ENCODE measurements at places on chromosomes 6 and 20.

- DNase-seq: no peak
These were observed 707.0 kb downstream of the QKI start for GRCh38 chr6:164121527-164121926.

DNA sequence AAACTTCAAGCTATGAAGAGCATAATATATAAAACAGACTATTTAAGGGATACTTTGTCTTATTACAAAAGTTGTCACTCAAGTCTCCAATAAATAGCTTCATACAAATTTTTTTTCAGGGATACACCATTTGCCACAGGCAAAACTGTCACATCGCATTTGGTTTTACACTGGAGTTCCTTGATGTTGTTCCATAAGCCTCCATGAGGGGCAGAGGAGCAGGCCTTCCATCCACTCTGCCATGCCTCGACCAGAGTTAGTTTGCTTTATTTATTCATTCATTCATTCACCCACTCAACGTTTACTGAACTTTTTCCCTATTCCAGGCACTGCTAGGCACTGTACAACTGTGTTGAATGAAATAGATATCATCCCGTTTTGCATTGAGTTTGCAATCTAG is 246.6 kb downstream of the PHF3 start:
- no peak for DNase-seq

DNA sequence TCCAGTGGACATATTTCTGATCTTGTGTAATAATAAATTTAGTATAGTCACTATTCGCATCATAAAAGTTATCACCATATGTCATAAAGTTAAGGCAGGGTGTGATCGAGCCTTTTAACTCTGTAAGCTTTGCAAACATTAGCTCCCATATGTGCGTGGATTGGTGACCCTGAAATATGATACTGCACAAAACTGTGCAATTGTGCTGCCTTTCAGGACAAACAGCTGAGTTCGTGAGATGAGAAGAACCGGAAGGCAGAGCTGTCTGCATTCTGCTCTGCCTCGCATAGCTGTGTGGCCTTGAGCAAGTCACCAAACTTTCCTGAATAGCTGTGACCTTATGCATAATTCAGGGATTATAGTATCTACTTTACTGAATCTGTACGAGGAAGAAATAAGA is 3.2 kb upstream of the PLEKHG1 start:
- no peak for DNase-seq

GRCh38 chr6:12401200-12401599 is 111.0 kb downstream of the EDN1 start:
- no peak for DNase-seq

- DNase-seq: no peak
These were observed 167.9 kb upstream of the KCNG1 start for GRCh38 chr20:51190783-51191180.

DNA sequence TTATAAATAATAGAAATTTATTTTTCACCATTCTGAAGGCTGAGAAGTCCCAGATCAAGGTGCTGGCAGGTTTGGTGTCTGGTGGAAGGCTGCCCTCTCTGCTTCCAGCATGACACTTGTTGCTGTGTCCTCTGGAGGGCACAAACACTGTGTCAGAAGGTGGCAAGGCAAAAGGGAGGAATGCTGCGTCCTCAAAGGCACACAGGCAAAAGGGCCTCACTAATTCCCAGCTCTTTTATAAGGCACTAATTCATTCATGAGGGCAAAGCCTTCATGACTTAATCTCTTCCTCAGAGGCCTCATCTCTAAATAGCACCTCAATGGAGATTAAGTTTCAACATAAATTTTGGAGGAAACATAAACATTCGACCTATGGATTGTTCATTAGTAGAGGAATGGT is 209.5 kb upstream of the SMLR1 start:
- no peak for DNase-seq

GRCh38 chr6:158666628-158667359 is 16.9 kb downstream of the SYTL3 start:
- no peak for DNase-seq

GRCh38 chr6:150857062-150857944 is 8.2 kb upstream of the MTHFD1L start:
- no peak for DNase-seq

- no peak for DNase-seq
These were observed 296.8 kb downstream of the UTRN start for GRCh38 chr6:144581812-144582537.

DNA sequence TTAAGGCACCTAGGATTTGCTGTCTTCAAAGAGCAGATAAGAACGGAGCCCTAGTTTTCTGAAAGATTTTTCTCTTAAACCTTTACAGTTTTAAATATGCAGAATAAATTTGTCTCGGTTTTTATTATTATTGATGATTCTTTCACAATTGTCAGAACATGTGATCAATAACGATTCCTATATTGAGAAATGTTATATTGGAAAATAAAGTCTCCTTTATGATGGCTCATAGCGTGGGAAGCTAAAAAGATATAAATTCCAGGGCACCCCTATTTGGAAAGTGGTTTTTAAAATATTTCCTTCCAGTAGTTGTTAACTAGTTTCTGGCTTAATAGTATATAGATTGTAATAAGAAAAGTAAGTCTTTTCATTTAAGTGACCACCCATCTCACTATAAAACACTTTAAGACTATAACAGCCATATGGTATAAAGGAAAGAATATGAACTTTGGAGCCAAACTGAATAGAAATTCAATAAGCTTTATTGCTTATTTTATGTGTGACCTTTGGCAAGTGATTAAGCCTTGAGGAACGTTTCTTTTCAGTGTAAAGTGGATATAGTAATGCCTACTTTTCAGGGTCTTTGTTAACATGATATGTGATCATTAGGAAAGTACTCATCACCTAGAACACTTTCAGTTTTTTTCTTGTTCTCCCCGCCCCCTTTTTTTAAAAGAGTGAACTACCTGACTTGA is 369.6 kb downstream of the LAMA2 start:
- no peak for DNase-seq

GRCh38 chr6:845566-845965 is 152.6 kb upstream of the EXOC2 start:
- DNase-seq: no peak

GRCh38 chr6:157460182-157460999 is 79.4 kb downstream of the ZDHHC14 start:
- DNase-seq: no peak

DNA sequence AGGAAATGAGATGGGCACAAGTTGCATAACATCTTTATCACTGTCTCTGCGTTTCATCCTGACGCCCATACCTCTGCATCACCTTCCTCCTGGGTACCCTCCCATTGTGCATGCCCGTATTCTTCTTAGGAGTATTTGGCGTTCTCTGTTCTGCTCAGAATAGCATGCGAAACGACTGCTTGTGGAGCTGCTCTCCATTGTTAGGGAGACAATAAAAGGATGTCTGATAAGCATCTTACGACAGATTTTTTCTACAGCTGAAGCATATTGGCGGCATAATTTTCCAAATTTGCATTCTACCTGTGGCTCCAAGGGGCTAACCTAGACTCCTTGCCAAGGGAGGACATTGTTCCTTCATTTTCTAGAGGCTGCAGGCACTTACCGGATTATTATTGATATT is 118.6 kb downstream of the EDN1 start:
- no peak for DNase-seq

DNA sequence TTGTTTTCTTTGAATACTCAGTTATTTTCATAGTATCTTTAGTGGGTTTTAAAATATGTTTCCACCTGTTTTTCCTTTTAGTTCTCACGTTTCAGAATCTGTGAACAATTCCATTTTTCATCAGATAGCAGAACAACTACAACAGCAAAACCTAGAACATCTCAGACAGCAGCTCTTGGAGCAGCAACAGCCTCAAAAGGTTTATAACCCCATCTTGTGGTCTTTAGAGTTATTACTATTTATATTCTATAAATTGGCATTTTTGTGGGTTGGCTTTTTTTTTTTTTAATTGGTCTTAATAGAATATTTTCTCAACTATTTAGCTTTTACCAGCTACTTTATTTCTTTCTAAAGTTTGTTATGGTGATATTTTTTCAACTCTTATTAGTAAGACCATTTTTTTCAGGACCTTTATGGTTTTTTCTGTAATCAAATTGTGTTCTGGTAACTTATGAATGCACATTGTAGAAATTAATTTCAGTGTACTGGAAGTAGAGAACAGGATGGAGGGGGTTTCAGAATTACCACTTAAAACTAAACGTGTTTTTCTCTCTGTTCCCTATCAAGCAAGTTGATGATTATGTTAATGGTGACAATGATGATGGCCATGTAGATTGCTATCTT is 72.2 kb downstream of the SCAF8 start:
- no peak for DNase-seq

DNA sequence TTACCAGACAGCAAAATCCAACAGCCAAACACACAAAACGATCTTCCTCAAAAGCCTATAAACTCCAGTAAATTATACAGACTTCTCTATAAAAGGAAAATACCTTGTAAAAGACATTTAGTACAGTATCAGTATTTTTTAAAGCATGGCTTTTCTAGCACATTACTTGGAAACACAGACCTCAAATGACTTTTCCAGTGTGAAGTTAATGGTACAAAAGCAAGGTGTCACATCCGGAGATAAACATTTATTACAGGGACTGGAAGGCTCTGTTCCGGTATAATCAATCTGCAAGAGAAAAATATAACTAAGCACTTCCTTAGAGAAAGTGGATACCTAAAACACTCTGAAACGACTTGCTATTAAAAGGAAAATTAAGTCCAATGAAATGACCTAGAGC is 17.1 kb downstream of the TMEM30A start:
- no peak for DNase-seq

DNA sequence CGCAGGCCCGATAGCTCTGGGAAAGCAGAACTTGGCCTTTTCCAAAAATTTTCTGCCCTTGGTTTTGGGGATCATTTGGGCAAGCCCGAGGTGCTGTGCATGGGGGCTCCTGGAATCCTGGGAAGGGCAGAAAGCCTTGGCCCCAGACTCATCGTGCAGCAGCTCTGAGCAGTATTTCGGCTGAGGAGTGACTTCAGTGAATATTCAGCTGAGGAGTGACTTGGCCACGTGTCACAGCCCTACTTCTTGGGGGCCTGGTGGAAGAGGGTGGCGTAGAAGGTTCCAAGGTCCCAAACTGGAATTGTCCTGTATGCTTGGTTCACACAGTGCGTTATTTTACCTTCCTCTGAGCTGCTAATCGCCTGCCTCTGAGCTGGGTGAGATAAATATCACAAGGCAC is 1.1 kb upstream of the BMP2 start:
- no peak for DNase-seq

GRCh38 chr20:36272547-36273220 is 33.5 kb upstream of the DLGAP4 start:
- no peak for DNase-seq

DNA sequence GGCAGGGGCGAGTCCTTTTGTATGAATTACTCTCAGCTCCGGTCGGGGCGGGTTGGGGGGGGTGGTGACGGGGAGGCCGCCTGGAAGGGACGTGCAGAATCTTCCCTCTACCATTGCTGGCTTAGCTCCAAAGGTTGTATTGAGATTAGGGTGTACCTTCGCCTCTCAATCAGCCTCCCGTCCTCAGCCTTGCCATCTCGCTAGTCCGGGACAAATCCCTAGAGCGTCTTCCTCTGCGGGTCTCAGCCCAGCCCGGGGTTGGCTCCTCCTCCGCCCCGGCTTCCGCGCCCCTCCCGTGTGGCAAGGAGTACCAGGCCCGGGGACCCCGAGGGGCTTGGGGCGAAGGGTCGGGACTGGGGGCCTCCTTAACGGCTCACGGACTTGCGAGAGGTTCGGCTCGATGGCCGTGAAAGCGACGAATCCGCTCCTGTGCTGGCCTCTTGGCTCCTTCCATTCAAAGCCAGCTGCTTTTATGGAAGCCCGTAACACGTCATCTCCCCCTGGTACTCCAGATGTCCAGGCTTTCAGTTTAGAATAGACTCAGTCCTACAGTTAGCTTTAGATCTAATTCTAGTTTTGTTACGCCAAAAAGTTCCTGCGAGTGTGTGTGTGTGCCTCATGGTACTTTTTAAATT is 636 bp upstream of the EEF1A1 start:
- no peak for DNase-seq

DNA sequence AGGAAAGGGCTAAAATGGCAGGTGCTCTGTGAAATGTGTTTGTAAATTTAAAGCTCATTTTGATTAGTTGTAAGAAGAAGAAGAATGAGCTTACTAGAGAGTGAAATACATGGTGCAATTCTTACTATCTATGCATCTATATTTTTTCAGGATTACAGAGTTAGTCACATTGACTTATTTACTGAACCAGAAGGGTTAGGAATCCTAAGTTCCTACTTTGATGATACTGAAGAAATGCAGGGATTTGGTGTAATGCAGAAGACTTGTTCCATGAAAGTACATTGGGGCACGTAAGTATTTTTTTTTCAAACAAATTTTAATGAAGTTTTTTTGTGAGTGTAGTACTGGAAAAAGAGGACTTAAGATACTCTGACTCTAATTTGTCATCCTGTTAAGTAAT is 99.3 kb downstream of the RTN4IP1 start:
- no peak for DNase-seq

DNA sequence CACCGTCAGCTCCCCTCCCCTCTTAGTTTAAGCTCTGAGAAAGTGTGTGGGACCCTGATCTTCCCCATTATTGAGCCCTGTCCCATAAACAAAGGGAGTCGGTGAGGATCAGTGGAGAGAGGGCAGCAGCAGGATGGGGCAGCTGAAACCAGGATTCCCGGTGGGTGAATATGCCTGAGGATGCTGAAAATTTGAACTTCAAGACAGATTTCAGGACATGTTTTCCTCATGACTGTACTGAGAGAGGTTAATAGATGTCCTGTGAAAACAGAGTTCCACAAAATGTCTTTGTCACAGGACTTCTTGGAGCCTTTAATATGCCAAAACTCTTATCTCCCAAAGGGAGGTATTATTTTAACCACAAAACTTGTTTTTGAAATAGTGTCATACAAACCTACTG is 53.5 kb upstream of the SLC22A16 start:
- DNase-seq: no peak

DNA sequence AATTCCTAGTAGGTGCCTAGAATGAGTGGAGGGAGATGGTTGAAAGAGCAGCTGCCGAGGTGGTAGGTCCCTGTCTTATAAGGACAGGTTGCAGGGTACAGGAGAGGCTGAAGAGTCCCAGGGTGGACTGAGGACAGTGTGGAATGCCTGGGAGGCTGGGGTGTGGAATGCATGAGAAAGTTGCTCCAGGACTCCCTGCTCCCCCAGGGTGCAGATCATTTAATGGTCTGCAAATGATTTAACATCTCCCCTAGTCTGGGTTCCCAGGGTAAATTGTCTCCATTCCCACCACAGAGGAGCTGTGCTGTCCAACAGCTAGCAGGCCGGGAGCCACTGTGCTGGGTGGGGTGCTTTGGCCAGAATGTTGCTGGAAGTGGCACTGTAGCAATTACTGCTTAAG is 76.0 kb downstream of the CD83 start:
- DNase-seq: no peak

- no peak for DNase-seq
These were observed 524.3 kb downstream of the EYS start for GRCh38 chr6:65182681-65183080.

DNA sequence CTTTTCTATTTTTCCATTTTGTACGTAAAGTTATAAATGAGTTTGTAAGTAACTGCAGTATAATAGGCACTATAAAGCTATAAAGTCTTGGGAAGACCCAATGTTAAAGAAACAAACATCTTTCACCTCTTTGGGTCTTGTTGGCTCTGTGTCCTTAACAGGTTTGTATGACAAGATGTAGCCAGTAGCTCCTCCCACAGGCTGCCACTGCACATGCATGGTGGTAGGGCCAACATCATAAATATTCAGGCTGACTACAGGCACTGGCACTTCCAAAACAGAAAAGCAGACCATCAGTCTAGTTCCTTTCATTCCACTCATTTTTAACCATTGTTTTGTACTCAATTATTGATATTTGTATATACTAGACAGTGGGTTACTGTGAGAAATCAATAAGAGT is 59.9 kb downstream of the COL12A1 start:
- no peak for DNase-seq

- no peak for DNase-seq
These were observed 25.9 kb upstream of the MAFB start for GRCh38 chr20:40714916-40715315.

- no peak for DNase-seq
These were observed 23.5 kb downstream of the PLEKHG1 start for GRCh38 chr6:150622941-150623874.

All from NT2/D1 (cell line).